ENCODE measurements at places on chromosomes 16 and 17.

GRCh38 chr17:50487213-50488096 lies 8.8 kb downstream of the RSAD1 start:
- DNase-seq = no peak

DNA sequence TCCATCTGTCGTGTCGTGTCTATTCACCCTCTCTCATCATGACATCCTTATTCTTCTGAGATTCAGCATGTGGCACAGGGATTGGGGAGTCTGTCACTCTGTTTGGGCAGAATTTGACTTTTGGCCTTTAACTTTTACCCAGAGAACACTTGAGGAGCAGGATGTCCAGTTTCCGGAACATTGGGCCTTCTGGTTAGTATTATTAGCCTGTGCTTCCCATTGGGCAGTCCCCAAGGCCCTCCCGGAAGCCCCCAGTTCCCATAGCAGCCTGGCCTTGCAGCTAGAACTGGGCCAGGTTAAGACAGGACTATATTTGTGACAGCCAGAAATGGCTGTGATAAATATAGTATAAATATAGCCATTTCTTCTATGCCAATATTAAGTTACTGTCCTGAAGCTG lies 9.6 kb downstream of the SCN4A start:
- DNase-seq = no peak

- DNase-seq = no peak
Observed at GRCh38 chr16:54175552-54176375, 110.8 kb downstream of the IRX3 start.

DNA sequence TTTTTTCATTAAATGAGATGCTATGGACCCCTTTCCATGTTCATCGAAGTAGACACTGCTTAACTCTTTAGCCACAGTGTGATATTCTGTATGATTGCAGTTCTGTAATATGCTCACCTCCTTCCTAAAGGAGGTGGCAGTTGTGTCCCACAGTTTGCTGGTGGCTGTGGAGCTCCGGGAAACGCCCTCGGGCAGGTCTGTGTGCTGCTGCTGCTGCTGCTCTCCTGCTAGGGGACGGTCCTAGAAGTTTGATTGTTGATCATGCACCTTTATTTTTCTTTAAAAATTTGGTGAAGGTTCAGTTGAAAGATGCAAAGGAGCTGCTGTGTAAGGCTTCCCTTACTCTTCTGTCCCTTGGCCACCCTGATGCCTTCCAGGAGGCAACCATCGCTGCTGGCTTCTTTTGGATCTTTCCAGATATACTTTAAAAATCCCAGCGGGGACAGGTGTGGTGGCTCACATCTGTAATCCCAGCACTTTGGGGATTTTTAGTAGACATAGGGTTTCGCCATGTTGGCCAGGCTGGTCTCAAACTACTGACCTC lies 8.4 kb upstream of the CLEC18A start:
- DNase-seq = no peak

DNA sequence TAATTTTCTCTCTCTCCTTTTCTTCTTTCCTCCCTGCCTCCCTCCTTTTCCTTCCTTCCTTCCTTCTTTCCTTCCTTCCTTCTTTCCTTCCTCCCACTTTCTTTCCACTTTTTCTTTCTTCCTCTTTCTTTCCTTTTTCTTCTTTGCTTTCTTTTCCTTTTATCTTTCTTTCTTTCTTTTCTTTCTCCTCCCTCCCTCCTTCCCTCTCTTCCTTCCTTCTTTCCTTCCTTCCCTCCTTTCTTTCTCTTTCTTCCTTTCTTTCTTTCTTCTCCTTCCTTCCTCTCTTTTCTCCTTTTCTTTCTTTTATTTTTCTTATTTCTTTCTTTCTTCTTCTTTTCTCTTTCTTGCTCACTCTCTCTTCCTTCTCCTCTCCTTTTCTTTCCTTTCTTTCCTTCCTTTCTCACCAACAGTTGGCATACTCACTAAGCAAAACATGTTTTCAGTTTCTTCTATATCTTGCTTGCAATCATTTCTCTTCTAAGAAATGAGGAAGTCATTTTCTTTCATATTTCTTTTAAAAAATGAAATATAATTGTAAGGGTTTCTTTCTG lies 97.1 kb upstream of the MAF start:
- DNase-seq = no peak

- DNase-seq = peak; percentile 64
Observed at GRCh38 chr16:50742576-50743200, 802 bp downstream of the CYLD start.

DNA sequence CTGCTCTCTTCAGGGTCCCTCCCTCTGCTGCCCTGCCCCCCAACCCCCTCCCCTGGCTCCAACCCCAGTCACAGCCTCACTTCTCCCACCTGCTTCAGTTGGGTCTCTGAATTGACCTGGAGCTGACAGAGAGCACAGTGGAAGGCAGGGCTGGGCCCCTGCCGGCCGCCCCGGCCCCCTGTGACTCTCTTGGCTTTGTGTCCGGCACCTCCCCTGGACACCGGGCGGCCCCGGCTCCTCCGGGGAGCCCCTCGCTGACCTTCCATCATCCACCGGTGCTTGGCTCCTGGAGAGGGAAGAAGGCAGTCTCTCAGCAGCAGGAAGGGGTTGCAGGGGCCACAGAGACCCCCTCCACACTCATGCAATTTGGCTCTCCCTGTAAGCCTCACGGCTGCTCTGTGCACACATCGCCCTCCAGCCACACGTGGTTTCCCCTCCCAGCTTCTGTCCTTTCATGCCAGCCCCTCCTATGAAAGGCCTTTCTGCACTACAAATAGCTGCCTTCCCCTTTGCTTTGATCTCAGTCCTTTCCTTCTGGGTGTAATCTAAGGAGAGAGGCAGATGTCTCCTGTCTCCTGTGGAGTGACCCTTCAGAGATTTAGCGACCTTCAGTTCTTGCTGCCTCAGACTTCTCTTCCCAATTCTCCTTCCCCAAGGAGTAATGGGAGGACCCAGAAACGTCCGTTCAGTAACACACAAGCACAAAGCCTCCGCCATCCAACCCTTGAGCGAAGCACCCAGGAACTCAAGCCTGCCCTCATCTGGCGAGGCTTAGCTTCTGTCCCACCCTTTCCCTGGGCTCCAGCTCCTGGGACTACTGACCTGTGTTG lies 8.3 kb downstream of the NKIRAS2 start:
- DNase-seq = no peak

- no peak for DNase-seq
Observed at GRCh38 chr16:76213860-76214259, 63.3 kb upstream of the CNTNAP4 start.

- DNase-seq = peak; percentile 83
Observed at GRCh38 chr17:8997994-8998628, 23.2 kb upstream of the NTN1 start.

DNA sequence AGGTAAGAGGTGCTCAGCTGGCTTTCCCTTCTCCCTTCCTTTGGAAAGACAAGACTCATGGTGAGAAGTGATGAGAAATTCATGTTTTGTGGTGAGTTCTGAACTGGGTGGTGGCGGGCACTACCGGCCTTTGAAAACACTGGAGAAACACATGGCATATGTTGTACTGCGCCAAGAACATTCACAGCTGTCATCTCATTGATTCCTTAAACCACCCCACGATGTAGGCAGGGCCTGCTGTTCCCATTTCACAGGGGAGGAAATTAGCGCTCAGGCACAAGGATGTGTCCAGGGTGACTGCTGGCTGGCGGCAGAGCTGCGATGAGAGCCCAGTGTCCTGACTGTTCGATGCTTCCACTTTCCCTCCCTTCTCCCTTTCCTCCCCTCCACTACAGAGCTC lies 1.6 kb upstream of the DOC2B start:
- DNase-seq = no peak

DNA sequence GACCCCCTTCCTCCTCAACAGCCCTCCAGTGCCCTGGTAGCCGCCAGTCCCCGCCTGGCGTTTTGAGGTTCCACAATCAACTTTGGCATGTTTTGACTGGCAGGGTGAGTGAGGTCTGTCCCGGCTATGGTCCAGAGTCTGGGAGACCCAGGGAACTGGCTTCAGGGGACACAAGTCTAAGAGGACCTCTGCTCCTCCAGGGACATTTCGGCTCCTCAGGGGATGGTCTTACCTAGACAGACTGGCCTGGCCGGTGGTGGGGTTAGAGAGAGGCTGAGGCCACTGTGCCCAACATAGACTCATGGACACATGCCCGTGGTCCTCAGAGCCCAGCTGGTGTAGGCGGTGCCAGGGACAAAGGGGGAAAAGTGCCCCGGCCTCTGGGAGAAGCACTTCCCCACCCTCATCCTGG lies 2.2 kb downstream of the TMC8 start:
- DNase-seq = no peak

- no peak for DNase-seq
Observed at GRCh38 chr16:25151996-25152395, 40.5 kb downstream of the LCMT1 start.

- DNase-seq = peak; percentile 53
Observed at GRCh38 chr17:29615048-29615385, 7.7 kb downstream of the CORO6 start.

GRCh38 chr17:4800462-4801196 lies 1.5 kb downstream of the C17orf114 start:
- DNase-seq = no peak

- DNase-seq = no peak
Observed at GRCh38 chr16:70592106-70592571, 54.2 kb upstream of the IL34 start.

GRCh38 chr16:19672378-19672777 lies 45.6 kb downstream of the KNOP1 start:
- DNase-seq = no peak

DNA sequence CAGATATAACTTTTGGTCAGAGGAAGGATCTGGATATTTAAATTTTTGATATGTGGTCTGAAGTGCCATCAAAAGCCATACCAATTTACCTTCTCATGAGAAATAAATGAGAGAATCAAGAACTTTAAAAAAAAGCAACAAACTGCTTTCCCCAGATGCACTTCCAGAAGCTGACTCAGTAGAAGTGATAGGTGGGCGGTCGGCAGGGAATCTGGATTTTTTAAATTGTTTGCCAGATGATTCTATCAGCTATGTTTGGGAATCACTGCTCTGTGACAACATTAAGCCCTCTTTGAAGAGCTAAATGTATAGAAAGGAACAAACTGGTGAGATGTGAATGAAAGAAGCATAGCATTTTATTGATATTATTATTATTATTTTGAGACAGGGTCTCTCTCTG lies 19.2 kb downstream of the CDH3 start:
- no peak for DNase-seq

- DNase-seq = no peak
Observed at GRCh38 chr17:42782166-42783061, 2.0 kb downstream of the WNK4 start.

DNA sequence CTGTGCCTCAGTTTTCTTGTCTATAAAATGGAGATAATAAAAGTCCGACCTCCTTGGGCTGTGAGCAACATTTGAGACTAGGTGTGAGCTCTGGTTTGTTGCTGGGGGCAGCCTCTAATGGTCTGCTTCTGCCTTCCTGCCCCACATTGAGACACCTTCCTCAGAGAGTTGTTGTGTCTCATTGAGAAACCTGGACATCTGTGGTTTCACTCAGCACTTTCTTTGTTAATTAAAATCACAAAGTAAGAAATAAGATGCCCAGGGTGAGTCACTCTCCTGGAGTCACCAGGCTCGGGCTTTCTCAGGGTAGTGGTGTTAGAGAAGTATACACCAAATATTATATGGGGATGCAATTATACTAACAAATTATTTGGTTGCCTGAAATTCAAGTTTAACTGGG lies 389.2 kb upstream of the SALL1 start:
- DNase-seq = no peak

DNA sequence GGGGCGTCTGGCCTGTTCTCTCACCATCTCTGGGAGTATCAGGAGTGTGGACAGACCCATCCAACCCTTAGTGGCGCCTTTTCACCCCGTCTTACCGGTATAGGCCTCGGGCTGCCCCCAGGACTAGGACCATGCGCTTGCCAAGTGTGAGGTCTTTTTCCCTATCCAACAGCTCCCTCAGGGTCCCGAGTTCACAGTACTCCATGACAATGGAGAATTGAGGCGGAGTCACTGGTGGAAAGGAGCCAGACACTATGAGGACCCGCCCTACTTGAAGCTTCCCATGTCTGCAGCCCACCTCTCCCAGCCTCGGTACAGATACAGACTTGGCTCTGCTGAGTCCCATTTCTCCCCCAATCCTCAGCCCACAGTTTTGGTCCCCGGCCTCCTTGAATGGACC lies 15.9 kb upstream of the RFWD3 start:
- no peak for DNase-seq

- DNase-seq = no peak
Observed at GRCh38 chr16:86635176-86635876, 57.0 kb downstream of the FOXL1 start.

GRCh38 chr16:3514621-3515020 lies 13.8 kb downstream of the CLUAP1 start:
- no peak for DNase-seq
